ENCODE measurements at places on chromosomes 6 and 20.

DNA sequence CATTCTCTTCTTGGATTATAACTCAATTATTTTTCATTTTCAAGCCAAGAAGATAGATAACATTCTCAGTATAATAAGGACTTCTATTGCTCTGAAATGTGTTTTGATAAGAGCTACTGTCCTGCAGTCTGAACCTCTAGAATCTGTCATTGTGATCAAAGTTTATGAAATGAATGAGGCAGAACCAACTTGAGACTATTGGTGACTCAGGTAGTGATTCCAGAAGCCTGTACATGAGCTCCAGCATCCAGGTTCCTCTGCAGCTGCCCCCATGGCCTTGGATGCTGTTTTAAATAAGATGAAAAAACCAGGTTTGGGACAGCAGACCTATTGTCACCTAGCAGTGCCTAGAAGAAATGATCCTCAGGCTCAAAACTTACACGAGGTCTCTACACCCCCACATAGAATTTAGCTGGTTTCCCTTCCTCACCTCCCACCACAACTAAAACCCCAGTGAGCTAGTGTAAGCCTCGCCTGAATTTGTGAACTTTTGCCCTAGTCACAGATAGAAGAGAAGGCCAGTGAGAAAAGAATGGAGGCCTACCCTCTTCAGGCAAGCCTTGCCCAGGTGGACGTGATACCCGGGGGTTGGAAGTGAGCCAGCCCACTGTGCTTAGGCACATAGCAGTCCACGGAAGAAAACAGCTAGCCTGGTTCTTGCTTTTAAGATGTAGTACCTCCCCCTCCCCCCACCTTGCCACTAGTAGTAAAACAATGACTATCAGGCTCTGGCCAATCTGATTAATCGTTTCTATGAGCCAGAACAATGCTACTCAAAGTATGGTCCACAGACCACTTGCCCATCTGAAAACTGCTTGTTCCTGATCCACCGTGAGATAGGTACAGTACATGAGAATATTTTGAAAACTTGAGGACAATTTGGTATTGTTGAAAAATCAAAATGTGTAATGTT is 73.0 kb upstream of the SYNJ2 start:
- DNase-seq = no peak

DNA sequence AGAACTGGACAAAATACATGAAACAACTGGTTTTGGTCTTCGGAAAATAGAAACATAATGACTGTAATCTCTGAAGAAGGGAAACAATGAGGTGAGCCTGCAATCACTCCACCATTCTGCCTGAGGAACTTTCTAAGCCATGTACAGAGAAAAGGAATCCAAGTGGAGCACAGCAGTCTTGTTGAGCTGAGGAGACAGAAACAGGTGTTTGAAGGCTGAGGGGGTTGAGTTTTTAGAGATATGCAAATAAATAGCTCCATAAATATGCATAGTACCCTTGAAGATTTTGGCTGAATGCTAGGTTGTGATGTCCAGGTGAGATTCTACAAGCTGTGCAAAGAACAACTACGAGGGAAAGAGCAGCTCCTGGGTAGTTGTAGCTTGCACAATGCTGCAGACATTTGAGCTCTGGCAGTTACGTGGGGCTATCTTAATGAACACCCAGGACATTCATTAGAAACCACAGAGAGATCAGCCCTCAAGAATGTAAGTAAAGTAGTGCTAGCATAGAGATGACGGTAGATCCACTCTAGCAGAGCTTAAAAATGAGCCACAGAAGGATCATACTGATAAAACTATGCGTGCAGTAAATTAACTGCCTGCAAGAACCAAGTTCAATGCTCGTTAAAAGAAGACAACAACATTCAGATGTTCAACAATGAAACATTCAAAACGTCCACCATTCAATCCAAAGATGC is 24.3 kb downstream of the TUBB2B start:
- no peak for DNase-seq

GRCh38 chr6:70706491-70707123 is 38.9 kb downstream of the SMAP1 start:
- DNase-seq = peak; percentile 31

- DNase-seq = no peak
These were observed 391.8 kb upstream of the SOX4 start for GRCh38 chr6:21201637-21202350.

DNA sequence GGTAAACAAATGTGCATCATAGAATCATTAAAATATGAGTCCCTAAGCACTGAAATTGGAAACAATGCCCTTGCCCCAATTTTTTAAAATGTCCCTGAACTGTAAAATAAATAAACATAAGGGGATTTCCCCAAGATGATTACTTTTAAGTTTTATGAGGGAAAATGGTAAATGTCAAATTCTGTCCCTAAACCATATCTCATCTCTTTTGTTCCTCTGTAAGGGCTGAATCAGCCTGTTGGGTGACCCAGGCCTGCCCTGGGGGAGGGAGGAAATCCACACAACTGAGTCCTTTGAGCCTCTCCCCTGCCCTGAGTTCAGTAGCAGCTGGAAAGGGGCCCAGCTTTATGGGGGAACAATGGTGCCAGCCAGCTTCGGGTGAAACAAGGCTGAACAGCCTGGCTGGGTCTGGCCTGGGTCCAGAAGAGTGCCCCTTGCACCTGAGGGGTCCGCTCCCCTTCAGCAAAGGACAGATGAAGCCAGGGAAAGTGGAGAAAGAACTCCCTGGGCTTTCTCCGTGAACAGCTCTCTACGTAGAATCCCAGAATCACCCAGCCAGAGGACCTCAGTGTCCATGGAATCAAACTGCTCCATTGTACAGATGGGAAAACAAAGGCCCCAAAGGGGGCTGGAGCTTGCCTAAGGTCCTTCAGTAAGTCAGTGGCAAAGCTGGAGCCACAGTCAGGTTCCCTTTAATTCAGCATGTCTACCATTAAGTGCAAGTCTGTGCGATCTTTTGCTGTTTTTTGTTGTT is 28.2 kb upstream of the ITCH start:
- no peak for DNase-seq

GRCh38 chr20:1595333-1595732 is 24.5 kb downstream of the SIRPB1 start:
- DNase-seq = no peak

- DNase-seq = no peak
These were observed 1.7 kb downstream of the COL11A2 start for GRCh38 chr6:33190504-33191107.

DNA sequence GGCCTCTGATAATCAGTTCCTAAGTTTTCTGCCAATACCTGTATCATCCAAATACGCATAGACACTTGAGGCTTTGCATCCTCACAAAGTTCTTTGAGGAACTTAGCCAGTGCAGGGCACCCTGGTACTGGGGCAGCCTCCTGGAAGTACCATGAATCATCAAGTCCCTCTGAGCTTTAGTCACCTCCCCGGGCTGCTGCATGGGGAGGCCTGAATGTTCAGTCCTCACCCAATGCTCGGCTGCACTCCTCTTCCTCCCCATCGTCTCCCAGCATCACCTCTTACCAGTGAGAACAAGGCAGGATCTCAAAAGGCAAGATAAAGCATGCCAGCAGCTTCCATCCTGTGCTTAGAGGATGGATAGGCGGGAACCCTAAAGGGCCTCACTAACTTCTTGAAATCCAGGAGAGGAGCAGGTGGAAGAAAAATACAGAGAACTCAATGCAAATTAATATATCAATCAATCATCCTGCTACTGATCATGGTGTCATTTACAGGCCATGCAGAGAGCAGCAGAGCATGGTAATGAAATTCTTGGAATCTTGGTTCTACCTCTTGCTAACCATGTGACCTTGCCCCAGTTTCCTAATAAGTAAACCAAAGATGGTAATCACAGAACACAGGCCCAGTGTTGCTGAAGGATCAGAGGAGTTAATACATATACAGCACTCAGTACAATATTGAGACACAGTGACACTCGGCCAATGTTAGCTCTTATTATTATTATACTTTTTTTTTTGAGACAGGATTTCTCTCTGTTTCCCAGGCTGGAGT is 4.7 kb upstream of the CCN6 start:
- DNase-seq = no peak

GRCh38 chr20:6029538-6029937 is 24.3 kb downstream of the LRRN4 start:
- DNase-seq = no peak

GRCh38 chr6:27096834-27097511 is 150.5 kb upstream of the PRSS16 start:
- DNase-seq = peak; percentile 77

GRCh38 chr6:104187616-104188015 is 672.1 kb downstream of the HACE1 start:
- DNase-seq = no peak

- no peak for DNase-seq
These were observed 20.6 kb upstream of the REV3L start for GRCh38 chr6:111503660-111504059.

DNA sequence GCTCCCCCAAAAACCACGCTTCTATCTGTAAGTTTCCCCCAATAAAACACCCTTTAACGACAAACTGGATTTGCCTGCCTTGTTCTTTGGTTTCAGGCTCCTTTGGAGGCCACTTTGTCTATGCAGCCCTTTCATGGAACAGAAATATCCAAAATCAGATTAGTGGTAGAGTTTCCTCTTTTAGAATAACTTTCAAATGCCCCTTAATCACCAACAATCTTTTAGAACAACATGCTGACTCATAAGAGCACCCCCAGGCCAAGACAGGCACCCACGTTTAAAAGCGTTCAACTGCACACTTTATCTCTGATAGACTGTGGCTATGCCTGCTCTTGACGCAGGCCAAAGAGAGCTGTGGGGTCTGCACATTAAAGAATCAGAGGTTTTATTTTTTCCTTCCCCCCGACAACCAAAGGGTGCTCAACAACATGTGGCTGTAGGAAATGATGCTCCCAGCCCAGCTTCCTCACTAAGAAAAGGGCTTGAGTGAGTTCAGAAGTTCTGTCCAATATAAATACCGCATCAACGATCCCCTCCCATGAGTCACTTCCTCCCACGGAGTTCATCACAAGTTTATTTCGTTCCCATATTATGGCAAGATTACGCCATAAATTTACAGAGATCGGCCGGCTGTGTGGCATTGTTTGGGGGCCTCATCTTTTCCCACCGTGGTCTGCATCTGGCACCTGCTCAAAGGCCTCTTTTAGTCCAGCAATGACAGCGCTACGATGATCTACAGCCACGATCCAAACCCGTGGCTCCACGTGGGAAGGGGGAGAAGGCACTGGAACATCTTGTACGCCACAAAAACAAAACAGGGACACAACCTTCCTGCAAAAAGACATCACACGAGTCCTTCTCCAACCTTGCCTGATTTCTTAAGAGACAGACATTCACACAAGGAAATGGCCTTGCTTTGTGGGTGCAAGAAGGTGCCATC is 88.8 kb upstream of the NFATC2 start:
- peak; percentile 100 for DNase-seq

GRCh38 chr6:74871757-74872156 is 334.1 kb downstream of the COL12A1 start:
- peak; percentile 31 for DNase-seq

DNA sequence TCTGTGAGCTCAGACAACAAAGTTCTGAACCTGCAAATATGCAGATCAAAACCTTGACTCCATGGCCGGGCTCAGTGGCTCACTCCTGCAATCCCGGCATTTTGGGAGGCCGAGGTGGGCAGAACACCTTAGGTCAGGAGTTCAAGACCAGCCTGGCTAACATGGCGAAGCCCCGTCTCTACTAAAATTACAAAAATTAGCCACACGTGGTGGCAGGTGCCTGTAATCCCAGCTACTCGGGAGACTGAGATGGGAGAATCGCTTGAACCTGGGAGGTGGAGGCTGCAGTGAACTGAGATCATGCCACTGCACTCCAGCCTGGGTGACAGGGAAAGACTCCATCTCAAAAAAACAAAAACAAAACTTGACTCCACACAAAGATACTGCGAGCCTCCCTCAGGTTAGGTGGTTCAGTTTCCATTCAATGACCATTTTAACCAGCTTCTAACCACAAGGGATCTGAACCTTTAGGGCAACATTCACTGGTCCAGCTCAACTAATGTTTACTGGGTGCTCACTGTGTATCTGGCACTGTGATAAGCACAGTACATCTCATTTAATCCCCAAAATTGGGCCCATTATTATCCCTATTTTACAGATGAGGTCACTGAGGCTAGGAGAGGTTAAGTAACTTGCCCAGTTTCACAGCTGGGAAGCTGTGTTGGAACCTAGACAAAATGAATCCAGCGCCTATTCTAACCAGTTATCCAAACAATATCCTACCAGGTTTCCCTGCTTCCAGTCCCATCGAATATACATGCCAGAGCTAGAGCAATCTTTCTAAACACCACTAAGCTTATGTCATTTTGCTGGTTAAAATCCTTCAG is 1.8 kb downstream of the SNRPB start:
- no peak for DNase-seq

GRCh38 chr20:47319517-47320252 is 36.8 kb downstream of the ZMYND8 start:
- DNase-seq = no peak

GRCh38 chr20:58116505-58116904 is 111.9 kb downstream of the ANKRD60 start:
- DNase-seq = no peak

DNA sequence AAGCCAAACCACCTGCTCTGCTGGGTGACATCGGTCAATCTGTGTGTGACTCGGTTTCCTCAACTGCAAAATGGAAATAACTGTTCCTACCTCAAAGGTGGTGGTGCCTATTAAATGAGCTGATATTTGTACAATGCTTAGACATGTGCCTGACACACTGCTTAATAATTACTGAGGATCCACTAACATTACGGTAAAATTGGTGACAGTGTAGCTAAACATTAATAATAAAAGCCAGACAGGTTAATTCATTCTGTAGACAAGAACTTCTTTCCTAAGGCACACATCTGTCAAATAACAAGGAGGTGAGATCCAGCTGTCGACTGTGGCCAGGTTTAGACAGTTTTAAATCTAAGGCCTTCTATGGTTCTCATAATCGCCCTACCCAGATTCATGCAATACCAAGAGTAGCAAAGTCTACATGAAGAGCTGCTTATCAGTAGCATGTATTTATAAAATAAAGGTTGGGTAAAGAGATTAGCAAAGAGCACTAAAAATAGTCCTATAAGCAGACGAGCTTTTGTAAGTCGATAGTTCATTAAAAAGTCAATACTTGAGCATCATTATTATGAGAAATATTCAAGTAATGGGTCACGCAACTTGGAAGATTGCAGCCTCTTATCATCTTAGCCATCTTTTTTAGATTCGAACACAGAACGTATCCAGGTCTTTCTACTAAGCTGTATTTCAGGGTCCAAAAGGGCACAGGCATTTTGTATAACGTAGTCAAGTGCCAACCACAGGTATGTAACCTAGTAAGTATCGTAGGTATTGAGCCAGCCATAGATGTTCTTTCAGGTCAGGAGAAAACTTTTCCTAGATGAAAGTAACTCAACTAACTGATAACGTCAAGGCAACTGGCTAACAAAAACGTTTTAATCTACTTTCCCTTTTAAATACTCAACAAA is 3.2 kb downstream of the CNKSR3 start:
- DNase-seq = no peak

GRCh38 chr6:143362192-143362558 is 88.3 kb downstream of the ADAT2 start:
- DNase-seq = no peak

- DNase-seq = no peak
These were observed 901 bp upstream of the TMEM151B start for GRCh38 chr6:44269178-44269920.

DNA sequence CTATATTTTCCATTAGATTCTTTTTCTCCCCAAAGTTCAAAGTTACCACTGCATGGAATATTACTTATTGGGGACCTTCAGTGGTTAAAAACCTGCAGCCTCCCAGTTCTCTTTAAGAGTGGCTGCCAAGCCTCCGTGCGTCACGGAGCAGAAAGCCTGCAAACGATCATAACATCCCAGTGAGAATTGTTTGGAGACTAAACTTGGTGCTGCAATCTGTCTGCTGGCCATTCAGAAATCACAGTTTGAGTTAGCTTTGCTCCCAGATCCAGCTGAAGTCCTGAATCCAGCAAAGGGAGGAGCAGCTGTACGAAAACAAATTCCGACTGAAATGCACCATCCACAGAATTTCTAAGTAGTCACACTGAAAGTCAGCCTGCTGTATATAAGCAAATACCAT is 213.5 kb upstream of the PDE10A start:
- no peak for DNase-seq

All from HS-5 (cell line).